Hematopoietic multipotent progenitor cell treated with erythropoietin and hydrocortisone succinate and interleukin-3 and kit ligand, for 15 days (in vitro differentiated cells): ENCODE measurements at places on chromosomes 5 and 9.

- DNase-seq, result no peak
Measured at GRCh38 chr9:87599901-87600610, 102.4 kb downstream of the DAPK1 start.

DNA sequence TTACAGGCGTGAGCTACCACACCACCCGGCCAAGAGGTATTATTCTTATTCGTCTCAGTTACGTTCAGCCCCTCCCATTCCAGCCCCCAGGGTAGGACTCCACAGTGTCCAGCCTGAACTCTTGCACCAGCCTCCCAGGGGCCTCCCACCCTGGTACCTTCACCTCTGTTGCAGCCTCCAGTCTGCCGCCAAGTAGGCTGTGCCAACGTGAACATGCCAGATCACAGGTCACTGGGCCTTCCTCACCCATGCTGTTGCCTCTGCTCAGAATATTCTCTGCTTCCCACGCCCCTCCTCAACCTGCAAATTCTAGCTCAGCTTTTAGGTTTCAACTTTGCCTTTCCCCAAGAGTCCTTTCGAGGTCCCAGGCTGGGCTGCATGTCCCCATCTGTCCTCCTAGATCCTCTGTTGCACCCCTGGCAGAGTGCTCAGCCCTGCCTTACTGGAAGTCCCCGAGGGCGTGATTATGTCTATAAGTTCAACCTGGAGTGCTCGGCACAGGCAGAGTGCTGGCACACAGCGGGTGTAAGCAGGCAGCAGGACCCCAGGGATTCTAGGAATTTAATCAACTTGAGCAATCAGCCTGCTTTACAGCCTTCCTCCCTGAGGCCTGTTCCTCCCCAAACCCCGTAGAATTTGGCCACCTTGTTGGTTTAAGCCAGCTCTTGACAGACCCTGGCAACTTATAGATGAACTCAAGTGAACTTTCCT is 13.1 kb upstream of the STXBP1 start:
- no peak for DNase-seq

- no peak for DNase-seq
Measured at GRCh38 chr5:14182761-14183160, 39.6 kb downstream of the TRIO start.

DNA sequence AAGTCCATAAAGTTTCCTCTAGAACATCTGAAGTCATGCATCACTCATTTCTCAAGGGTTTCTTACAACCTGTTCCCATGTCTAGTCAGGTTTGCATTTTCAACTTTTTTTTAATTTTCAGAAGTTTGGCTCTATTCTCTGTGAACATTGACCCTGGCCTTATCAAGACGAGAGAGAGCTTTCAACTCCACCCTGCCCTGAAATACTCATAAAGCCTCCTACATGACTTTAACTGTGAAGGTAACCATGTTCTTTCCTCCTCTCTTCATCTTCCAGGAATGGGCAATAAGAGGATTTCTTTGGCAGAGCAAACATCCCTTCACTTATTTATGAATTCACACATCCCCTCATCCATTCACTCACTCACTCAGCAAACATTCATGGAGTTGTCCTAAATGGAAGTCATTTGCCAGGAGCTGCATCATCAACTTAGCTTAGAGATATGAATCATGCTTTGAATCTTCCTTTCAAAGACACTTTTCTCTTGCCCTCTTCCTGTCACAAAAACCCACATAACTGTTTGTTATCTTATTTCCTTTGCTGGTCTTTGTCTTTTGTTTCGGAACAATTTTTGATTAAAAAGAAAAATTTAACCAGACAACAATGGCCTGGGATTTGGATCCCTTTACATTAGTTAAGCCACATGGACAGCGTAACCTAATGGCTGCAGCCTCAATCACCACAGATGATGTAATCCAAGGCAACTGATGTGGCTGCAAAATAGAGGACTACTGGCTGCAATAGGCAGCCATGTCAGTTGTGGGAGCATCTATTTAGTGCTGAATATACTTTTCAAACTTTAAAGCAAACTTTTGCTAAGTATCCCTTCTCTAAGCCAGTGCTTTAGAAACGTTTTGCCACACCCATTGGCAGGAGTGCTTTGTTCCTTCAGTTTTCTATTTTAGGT is 43.0 kb upstream of the GNAQ start:
- no peak for DNase-seq

- DNase-seq, result no peak
Measured at GRCh38 chr5:32307769-32308194, 5.0 kb downstream of the MTMR12 start.
